ENCODE measurements at places on chromosomes 6 and 20.

DNA sequence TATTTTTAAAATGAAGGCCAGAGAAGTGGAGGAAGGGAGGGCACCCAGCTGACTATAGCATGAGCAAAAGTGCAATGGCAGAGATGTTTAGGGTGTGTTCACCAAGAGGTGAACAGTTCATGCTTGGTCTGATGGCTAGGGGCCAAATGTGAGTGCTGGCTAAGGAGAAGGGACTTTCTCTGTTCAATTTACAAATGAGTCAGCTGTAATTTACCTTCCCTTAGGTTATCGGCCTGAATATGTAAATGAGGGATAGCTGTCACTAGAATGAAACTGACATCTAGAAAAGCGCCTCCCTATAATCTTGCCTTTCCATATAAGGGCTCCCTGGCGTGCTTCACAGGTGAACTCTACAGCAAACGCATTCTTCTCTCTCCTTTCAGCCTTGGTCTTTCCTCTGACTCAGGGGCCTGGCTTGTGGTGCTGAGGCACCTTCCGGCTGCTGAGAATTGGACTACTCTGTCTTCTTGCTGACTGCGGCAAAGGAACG lies 114.7 kb upstream of the BACH2 start:
- DNase-seq = peak; percentile 81

GRCh38 chr6:90197854-90198496 lies 98.7 kb downstream of the BACH2 start:
- DNase-seq = no peak

- DNase-seq = no peak
These were observed 61.3 kb downstream of the BMP6 start for GRCh38 chr6:7787137-7787608.

GRCh38 chr6:2733324-2733723 lies 17.4 kb downstream of the MYLK4 start:
- peak; percentile 32 for DNase-seq

GRCh38 chr6:11333132-11333849 lies 100.8 kb upstream of the NEDD9 start:
- DNase-seq = no peak

DNA sequence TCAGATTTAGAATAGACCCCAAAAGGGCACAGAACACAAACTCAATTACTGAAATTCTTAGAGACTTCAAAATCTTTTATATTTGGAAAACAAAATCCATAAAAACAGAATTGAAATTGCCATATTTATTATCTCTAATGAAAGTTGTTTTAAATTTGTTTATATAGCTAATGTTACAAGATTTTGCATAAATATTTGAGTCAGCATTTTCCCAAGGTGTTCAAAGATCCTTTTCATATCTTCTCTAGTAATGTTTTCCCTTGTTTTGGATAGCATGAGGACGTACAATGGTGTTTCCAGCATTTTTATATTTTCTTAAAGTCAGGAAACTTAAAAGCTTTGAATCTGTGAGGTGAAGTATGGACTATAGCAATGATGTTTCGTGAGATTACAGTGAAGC lies 235.2 kb upstream of the EPHA7 start:
- DNase-seq = no peak

DNA sequence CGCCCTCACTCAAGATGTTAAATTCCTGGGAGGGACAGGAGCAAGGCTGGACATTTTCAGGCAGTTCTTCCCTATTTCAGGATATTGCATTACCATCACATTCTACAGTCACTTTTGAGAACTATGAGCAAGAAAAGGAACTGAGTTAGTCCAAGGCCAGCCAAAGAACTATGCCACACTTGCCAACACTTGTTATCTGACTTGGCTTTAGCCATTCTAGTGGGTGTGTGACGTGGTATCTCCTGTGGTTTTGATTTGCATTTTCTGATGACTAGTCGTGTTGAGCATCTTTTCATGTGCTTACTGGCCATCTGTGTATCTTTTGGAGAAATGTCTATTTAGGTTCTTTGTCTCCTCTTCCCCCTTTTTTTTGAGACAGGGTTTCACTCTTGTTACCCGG lies 12.0 kb downstream of the XRN2 start:
- peak; percentile 6 for DNase-seq

DNA sequence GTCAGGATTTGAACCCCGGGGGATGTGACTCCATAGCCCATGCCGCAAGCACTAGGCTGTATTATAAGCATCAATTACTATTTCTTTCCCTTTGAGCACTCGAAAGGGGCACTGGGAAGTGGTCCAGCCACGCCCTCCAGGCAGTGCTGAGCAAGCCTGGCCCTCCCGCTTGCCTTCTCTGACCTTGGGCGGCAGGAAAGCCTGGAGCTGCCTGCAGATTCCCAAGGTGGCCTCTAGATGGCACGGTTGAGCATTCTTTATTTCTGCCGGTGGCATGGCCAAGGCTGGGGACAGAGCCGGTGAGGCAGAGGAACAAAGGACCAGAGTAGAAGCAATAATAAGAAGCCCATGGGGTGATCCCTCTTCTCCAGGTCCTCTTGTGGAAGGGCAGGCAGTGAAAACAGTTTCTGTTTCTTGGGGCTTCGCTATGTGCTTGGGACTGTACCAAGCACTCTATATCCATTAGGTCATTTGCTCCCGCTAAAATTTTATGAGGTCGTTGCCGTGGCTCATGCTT lies 32.0 kb downstream of the ARHGAP40 start:
- peak; percentile 58 for DNase-seq

- no peak for DNase-seq
These were observed 89.3 kb upstream of the SLC22A23 start for GRCh38 chr6:3546121-3546520.

DNA sequence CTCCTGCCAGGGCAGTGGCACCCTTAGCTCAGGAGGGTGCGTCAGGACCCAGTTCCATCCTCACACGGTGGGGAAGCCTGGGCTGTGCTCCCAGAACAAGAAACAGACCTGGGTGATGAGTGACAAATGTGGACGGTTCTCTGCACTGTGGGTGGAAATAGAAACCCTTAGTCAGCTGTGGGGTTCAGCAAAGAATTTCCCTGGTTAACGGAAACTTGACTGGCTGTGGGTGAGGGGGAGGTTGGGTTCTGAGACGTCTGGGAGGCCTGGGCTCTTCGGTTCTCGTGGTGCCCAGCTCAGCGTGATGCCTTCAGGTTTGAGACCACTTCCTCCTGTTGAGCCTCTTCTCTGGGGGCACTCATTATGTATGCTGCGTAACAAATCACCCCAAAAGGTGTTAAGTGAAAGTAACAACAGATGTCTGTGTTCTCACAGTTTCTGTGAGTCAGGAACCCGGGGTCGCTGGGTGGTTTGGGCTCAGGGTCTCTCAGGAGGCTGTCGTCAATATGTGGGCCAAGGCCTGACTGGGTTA lies 53.1 kb upstream of the FAM83D start:
- DNase-seq = peak; percentile 88

DNA sequence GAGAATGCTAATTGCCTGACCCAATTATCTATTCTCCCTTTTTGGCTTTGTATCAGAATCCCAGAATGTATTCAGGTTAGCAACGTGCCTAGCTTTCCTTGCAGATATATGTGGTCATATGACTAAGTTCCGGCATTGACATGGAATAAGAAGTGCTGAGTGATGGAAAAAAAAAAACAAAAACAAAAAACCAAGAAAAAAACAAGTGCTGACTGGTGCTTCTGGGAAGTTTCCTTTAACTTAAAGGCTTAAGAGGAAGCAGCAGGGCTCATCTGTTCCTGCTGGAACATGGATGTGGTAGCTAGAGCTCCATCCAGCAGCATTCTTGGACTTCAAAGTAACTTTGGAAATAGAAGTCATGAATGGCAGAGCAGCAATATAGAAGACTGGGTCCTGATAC lies 10.4 kb upstream of the RPF2 start:
- no peak for DNase-seq

DNA sequence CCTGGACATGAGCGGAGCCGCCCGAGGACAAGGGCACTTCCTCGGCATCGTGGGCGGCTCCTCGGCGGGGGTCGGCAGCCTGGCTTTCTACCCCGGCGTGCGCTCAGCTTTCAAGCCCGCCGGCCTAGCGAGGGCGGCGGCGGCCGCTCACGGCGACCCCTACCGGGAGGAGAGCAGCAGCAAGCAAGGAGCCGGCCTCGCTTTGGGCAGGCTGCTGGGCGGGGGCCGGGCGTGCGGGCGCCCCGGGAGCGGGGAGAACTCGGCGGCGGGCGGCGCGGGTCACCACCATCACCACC lies 6.7 kb downstream of the PRDM13 start:
- DNase-seq = peak; percentile 48

- DNase-seq = no peak
These were observed 17.3 kb downstream of the NSFL1C start for GRCh38 chr20:1449370-1449769.

DNA sequence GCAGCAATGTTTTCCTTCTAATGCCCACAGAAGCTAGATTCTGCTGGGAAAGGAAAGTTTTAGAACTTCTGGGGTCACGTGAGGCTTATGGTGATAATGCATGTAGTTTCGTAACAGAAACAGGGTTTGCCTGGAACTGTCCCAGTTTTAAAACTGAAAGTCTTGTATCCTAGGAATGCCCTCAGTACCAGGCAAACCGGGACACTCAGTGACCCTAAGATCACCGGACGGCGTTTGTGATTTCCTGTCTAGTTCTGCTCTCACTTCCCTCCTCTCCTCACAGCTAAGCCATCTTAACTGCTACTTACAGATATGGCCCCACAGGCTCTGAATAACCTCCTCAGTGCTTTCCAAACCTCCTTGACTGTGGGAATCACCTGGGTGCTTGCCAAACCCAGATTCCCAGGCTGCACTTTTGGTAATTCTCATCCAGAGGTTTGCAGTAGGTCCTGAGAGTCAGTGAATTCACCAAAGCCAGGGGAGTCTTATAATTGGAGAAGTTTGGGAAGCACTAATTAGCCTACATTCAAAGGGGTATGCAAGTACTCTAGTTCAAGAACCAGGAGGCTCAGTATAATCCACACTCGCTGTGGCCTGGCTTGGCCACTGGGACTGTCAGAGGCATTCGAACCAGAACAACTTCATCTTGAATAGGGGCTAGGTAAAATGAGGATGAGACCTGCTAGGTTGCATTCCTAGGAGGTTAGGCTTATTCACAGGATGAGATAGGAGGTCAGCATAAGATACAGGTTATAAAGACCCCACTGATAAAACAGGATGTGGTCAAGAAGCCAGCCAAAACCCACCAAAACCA lies 231.6 kb upstream of the MYLIP start:
- DNase-seq = no peak

- no peak for DNase-seq
These were observed 8.1 kb downstream of the TREML4 start for GRCh38 chr6:41236276-41236675.

- no peak for DNase-seq
These were observed 43.6 kb downstream of the CTCFL start for GRCh38 chr20:57481281-57481711.

DNA sequence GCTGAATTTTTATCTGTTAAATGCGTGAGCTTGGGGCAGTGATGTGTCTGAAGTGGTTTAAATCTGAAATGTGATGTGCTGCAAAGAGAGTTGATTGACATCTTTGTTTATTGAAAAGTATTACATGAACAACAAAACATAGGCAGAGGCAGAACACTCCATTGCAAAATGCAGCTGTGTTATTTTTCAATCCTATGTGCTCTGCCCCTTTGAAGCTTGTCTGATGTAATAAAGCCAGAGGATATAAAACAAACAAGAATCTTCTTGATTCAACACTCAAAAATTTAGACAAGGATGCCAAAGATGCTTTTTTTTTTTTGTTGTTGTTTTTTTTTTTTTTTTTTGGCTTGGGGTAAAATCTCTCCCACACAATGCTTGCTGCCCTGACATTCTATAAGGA lies 482.4 kb upstream of the MMS22L start:
- DNase-seq = no peak

- DNase-seq = no peak
These were observed 13.6 kb downstream of the BAK1 start for GRCh38 chr6:33566182-33567084.

DNA sequence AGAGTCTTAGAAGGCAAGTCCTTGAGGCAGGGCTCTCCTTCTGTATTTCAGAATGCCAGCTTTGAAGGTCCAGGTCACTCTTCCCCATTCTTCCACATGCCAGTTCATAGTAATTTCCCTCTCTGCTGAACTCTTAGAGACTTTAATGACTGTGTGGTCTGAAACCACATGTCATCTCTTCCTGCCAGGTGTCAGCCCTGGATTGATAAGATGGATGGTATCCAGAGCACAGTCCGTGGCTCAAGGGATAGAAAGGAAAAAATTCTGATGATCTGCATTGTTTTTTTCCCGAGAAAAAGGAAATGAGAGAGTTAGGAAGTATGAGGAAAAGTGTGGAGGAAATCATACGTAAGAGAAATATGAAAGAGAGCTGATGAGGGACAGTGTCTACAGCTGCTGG lies 250.9 kb downstream of the TPBG start:
- DNase-seq = no peak

DNA sequence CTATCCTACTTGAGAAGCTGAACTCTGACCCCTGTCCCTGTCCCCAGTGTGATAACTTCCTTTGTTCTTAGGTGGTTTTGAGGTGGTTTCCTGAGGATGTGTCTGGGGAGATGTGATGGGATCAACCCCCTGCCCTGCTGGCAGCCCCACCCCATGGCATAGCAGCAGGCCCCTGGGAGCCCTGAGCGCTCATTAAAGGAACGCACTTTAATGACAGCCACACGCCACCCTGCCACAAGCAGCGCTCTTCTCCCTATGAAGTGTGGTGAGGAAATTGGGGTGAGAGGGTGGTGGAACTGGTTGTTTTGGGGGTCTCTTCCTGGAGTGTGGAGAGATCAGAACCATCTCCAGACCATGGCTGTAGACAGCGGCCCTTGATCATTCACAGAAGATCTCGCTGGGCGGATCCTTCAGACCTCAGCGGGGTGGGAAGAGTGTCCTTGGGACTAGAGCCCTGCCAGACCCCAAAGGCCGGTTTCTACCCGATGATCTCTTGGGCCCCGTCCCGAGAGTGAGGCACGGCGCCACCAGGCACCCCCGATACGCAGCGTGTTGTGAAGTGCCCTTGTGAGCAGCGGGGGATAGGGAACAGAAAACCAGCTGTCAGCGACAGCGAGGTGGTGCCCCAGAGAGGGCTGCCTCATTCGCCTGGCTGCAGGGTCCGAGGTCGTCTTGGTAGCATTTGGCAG lies 45.4 kb downstream of the SYNJ2 start:
- DNase-seq = no peak

DNA sequence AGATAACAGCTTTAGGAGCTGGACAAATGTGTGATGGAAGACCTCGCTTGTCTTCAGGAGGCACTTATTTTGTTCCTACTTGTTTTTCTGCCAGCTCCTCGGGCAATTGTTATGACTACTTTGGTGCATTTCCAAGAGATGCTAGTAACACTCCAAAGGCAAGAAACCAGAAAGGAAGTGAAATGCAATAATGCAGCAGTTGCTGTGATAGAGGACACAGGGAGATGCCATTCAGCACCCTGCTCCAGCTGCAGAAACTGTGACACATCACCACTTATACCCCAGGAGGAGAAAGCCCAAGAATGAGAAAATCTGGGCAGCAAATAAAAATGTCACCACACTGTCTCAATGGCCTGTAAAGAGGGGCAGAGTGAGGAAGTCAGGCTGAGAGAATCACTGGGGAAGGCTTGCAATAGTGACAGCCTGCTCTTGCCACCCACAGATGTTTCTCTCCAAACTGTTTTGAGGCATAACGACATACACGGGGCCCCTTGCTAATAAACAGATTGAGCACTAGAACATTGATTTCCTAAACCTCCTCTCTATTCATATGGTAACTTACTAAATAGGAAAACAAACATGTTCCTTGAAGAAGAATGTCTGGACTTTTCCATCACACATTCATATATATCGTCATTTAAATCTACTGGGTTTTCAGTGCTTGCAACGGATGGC lies 231.0 kb upstream of the PRND start:
- no peak for DNase-seq

- no peak for DNase-seq
These were observed 200.8 kb downstream of the BMP7 start for GRCh38 chr20:57065646-57066045.

GRCh38 chr6:20688710-20689500 lies 154.6 kb downstream of the CDKAL1 start:
- no peak for DNase-seq

GRCh38 chr6:147881432-147881831 lies 372.9 kb downstream of the SAMD5 start:
- DNase-seq = no peak
